ENCODE measurements at places on chromosomes 5 and 9.

DNA sequence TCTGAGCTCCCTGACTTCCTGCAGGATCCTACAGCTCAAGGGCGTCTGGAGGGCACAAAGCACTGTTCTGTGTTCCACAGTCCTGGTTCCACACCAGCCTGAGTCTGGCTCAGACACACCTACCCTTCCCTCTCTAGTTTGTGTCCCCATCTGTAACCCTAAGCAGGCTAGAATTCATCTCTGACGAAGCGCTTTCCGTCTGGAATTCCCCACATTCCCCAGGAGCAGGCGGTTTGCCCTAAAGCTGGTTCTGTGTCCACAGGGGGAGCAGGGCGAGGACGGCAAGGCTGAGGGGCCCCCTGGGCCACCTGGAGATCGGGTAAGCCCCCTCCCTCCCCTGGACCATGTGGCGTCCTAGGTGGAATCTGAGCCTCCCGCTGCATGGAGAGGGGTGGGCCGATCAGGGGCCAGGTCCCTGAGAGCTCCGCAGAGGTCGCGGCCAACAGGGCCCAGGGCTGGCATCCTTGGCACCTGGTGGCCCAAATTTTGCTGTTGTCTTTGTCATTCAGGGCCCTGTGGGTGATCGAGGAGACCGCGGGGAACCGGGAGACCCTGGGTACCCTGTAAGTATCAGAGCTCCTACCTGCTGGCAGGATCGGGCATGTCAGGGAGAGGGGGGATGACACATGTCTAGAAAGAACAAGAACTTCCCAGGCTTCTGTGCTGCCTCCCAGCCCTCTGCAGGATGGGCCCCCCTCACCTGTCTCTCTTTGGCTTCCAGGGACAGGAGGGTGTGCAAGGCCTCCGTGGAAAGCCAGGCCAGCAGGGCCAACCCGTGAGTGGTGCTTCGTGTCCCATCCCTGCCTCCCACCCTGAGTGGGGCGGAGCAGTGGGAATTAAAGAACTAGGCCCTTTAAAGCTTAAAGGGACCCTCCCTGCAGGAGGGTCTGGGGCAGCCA is 34.5 kb upstream of the ORM1 start:
- DNase-seq: no peak

DNA sequence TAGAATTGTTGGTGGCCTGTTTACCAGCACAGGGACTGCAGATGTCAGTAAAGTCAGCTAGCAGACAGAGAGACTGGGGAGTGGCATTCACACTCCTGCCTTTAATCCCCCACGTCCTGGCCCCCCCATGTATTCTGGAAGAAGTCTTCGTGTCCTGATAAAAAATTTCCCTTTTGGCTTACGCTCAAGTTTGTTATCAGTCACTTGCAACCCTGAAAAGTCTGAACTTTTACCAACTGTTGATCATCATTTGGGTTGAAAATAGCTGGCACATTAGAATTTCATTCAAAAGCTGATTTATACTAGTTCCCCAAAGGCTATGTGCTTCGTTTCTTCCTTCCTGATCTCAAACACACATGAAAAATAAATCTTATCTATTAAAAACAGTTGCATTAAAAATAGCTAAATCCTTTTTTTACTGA is 5.8 kb upstream of the CRHBP start:
- no peak for DNase-seq

DNA sequence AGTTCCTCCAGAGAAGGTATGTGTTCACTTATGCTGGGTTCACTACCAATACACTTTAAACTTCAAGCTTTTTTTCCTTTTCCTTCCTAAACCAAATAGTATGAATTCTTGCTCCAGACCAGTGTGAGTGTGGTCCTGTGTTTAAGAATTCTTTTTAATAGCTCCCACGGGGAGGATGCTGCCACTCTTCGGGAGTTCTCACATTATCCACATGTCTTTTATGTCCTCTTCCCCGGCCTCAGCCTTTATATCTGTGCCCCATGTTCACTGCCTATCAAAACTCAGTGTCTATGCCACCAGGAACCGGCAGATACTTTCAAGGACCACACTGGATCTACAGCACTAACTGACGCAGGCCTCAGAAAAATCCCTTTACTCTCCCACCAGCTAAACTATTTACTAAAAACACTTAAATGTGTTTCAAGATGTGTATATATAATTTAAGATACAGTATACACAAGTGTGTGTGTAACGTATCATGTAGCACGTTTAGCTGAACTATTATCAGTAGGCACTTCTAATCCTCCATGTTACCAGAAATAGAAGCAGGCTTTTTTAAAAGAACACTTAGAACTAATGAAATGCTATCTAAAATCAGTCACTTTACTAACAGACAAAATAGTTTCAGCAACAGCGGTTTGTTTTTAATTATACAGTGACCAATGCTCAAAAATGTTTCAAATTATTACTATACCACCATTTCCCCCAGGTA is 88.0 kb downstream of the PLPP1 start:
- no peak for DNase-seq

GRCh38 chr9:81489046-81489445 is 200.3 kb downstream of the TLE1 start:
- no peak for DNase-seq

GRCh38 chr9:91223000-91223399 is 138.7 kb downstream of the AUH start:
- no peak for DNase-seq

DNA sequence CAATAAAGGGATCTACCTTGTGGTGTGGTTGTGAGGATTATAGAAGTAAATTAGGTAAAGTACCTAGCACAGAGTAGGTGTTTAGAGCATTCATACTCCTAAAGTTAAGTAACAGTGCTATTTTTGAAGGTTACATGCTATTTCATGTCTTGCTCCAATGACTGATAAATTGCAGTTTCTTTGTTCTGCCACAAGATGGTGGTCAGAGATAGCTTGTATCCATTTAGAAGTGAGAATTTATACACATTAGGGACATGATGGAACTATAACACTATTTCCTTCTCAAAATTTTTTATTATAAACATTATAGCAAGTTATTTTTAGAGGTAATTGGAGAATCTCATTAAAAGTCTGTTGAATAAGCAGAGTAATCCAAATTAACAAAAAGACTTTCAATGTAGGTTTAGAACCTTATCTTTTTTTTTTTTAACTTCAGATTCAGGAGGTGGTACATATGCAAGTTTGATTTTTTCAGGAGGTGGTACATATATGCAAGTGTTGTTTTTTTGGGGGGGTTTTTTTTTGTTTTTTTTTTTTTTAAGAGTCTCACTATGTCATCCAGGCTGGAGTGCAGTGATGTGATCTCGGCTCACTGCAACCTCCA is 17.1 kb downstream of the MTREX start:
- peak; percentile 56 for DNase-seq

DNA sequence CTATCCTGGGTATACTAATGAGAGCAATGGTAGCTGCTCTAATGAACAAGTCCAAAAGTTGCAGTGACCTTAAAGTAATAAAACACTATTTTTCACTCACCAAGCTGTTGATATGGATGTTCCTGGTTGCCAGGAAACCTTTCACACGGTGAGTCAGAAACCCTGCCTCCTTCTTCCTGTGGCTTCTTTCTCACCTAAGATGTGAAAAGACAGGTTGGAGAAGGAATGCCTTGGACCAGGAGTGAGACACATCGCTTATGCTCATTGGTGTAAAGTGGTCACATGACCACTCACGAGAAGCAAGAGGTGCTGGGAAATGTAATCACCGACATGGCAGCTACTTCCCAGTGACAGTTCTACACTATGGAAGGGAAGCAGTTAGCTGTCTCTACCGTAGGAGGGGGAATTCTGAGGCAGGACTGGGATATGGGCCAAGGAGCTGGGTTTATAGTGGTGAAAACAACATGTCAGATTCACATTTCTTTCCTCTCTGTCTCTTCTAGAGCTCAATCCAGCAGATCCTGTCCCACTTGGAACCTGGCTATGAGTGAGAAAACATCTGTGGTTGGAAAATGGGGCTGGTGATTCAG is 320.4 kb upstream of the KLF4 start:
- DNase-seq: no peak

DNA sequence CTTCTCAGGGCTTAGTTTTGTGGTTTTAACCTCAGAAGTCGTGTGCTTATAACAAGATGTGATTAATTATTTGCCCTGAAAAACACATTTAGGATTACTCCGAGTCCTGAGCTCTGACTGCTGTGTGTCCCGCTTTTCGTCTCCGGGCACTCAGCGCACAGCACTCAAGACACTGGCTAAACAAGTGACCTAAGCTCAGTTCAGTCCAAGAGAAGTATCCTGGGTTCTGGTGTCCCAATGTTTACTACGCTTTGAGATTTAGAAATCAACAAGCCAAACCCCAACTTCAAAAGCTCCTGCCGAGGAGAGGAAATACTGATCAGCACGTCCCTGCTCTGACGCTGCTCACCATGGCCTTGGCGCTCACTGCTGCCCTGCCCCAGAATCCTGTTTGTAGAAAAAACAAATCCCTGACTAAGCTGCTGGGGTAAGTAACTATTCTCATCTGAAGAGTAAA is 53.2 kb downstream of the IPPK start:
- DNase-seq: no peak

DNA sequence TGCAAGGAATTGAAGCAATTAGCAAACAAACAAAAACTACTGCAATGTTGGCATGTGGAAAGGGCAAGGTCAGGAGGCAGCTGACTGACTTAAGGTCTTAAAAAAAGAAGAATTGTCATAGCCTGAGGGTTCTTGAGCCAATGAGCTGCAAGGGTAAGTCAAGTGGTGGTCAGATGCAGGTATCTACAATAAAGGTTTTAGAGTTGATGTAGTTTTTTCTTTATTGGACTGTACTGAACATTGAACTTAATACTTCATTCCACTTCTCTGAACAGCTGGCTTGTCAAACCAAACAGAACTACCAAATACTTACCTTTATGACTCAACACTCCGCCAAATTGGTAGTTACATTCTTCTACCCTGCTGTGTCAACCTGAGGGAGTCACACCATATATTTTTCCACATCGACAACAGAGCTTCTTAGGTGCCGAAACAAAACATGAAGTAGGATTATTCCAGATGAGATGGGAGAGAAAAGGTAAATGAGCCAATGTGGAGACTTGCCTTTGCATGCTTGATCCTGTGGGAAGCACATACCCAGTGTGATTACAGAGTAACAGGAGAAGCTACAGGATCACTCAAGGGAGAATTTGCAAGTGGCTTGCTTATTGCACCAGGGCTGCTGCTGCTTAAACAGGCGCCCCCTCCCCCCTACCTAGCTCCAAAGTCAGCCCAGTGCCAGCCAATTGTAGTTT is 35.3 kb downstream of the EQTN start:
- DNase-seq: no peak

DNA sequence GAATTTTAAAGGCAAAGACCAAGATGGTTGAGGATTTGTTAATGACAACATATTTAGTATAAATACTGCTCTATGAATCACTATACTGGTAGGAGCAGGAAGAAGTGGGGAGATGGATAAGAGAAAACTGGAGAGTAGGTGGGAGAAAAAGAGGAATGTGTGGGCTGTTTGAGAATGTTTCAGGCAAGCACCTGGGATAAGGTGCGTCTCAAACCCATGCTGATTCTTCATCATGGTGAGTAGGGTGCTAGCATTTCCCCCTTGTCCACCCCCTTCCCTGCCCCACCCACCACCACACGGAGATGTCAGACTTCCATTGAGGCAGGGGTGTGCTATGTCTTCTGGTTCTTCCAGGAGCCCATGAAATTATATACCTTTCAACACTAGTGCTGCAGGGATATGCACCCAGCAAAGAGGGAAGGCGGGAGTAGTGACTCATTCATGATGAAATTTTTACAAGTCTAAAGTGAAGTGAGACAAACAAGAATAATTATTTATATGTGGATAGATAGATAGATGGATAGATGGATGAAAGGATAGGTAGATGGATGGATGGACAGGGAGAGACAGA is 54.3 kb downstream of the MTX3 start:
- DNase-seq: no peak

- peak; percentile 28 for DNase-seq
Measured at GRCh38 chr5:17217493-17218352, at the start of gene BASP1. BASP1 (plus strand) TSS chr5:17217631; CDS start chr5:17275217, 57,586 bp downstream.

- no peak for DNase-seq
Measured at GRCh38 chr5:68170826-68171558, 44.6 kb upstream of the PIK3R1 start.

GRCh38 chr5:42387563-42387962 is 35.7 kb upstream of the GHR start:
- DNase-seq: no peak

DNA sequence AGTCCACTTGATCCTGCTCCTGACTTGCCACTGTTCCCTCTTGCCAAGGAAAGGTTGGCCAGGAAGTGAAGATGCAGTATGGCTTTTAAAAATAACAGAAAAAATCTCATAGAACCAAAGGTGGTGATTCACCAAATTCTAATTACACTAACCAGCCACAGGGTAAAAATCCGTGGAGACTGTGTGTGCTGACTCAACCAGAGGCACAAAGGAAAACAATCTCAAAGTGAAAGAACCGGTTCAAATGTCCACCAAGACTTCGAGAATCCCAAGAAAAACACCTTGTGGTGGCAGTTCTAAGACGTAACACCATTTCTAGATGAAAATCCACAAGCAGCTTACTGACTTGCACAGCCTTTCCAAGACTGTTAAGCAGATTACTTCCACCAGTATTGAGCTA is 279.1 kb downstream of the TLE1 start:
- DNase-seq: no peak

- DNase-seq: no peak
Measured at GRCh38 chr5:144391044-144391443, 220.4 kb downstream of the KCTD16 start.

DNA sequence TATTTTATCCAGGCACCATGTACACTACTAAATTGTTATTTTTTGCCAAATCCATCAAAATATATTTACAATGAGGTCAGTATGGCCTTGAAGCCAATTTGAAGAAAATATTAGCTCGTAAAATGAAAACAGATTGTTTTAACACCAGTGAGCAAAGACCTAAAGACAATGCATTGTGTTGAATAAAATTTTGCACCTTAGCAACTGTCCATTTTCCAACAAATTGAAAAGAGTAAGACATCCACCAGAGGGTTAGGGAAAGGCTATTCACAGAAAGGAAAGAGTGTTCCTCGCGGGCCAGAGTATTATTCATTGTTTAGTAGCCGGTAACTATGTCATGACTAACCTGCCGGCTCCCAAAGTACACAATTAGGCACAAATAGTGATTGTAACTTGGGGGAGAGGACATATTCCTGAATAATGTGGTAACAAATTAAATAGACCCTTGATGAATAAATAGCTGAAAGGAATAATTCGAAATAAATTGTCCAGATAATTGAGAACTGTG is 213.3 kb downstream of the DNAH5 start:
- no peak for DNase-seq

DNA sequence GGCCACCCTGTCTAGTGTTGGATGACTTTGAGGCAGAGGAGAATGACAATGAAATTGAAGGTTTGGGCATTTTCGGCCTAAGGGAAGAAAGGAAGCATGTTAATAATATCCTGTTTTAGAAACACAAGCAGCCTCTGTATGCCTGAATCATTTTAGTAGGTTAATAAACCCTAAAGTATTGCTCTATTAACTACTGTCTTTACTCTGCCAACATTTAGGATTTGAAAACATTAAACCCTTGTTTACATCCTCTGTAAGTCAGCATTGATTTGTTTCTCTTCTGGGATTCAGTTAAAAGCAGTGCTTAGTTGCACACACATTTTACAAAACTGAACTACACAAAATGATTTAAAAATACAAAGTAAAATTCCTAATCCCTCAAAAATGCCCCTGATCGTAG is 358.9 kb downstream of the ARRDC3 start:
- DNase-seq: no peak
